ENCODE measurements at places on chromosomes 16 and 17. TPM values are rescaled to one million over a fixed set of nuclear protein-coding genes. Genes with fewer than 3 reads are reported as not detected.

Gene C1QTNF1
- 5.2 TPM for total RNA-seq

Gene SLC6A4
- 0.37 TPM for total RNA-seq

Gene TP53TG3C
- not detected for total RNA-seq

Gene ABCA5
- total RNA-seq, result 45.6 TPM

Gene HBA1
- total RNA-seq, result 472 TPM

Gene HID1
- total RNA-seq, result 5.7 TPM

Gene CD300H
- total RNA-seq, result not detected

Gene PRSS33
- not detected for total RNA-seq

Gene GAS7
- 86.7 TPM for total RNA-seq

Gene RBFOX1
- 2.4 TPM for total RNA-seq

Gene EME2
- total RNA-seq, result 8.1 TPM

Gene PPP1R1B
- total RNA-seq, result 5.1 TPM

Gene NLRP1
- total RNA-seq, result 33.0 TPM

Gene TEKT1
- total RNA-seq, result not detected

Gene CIITA
- total RNA-seq, result 5.6 TPM

Gene TERB1
- not detected for total RNA-seq

Gene EFNB3
- total RNA-seq, result 3.3 TPM

Gene BMERB1
- 41.5 TPM for total RNA-seq

Gene CETP
- total RNA-seq, result 1.6 TPM

Gene SLC35G3
- not detected for total RNA-seq

Gene CCDC144A
- 4.7 TPM for total RNA-seq

Gene ZFP3
- 9.2 TPM for total RNA-seq

Gene SDR42E2
- total RNA-seq, result not detected

Gene SEBOX
- total RNA-seq, result not detected

Gene CDR2L
- total RNA-seq, result 4.8 TPM

Gene SEPTIN12
- total RNA-seq, result not detected

Gene CD300LF
- total RNA-seq, result 0.63 TPM

Gene CD300LB
- total RNA-seq, result not detected

Gene TPSG1
- total RNA-seq, result not detected

Gene TBC1D26
- 1.3 TPM for total RNA-seq

Gene PLA2G15
- 14.1 TPM for total RNA-seq

Gene RPL23
- total RNA-seq, result 2,179 TPM

Gene KRT23
- 14.7 TPM for total RNA-seq

Gene KRTAP1-1
- total RNA-seq, result not detected

Gene ABCA10
- 40.4 TPM for total RNA-seq

Gene CCL7
- not detected for total RNA-seq

Gene MFAP4
- 123 TPM for total RNA-seq

Gene STH
- total RNA-seq, result not detected

Gene HS3ST2
- total RNA-seq, result 0.16 TPM

Gene CCDC92B
- total RNA-seq, result 0.32 TPM

Gene MT1E
- total RNA-seq, result 14.7 TPM

Gene LYRM9
- total RNA-seq, result 8.0 TPM

Gene NPIPA7
- 7.7 TPM for total RNA-seq

Gene CCL16
- 0.21 TPM for total RNA-seq

Gene FBXW10
- not detected for total RNA-seq

Gene TBC1D3K
- not detected for total RNA-seq

Gene C16orf87
- total RNA-seq, result 11.7 TPM

Gene MILR1
- 5.7 TPM for total RNA-seq

Gene MARVELD3
- total RNA-seq, result 2.1 TPM

Gene C16orf86
- total RNA-seq, result 1.2 TPM

Gene HOXB3
- total RNA-seq, result 10.8 TPM

Gene CD300C
- 0.69 TPM for total RNA-seq

Gene MT1G
- total RNA-seq, result not detected

Gene GNG13
- not detected for total RNA-seq

Data from urinary bladder (tissue), 4 donors.